Esophagus muscularis mucosa (tissue), 4 donors: ENCODE measurements at places on chromosomes 1 and 21.
A peak's percentile ranks its signal among the peaks of the same experiment; 100 is the strongest.

GRCh38 chr1:165481820-165482532, 37.0 kb upstream of the RXRG start:
- peak; percentile 90 for DNase-seq

DNA sequence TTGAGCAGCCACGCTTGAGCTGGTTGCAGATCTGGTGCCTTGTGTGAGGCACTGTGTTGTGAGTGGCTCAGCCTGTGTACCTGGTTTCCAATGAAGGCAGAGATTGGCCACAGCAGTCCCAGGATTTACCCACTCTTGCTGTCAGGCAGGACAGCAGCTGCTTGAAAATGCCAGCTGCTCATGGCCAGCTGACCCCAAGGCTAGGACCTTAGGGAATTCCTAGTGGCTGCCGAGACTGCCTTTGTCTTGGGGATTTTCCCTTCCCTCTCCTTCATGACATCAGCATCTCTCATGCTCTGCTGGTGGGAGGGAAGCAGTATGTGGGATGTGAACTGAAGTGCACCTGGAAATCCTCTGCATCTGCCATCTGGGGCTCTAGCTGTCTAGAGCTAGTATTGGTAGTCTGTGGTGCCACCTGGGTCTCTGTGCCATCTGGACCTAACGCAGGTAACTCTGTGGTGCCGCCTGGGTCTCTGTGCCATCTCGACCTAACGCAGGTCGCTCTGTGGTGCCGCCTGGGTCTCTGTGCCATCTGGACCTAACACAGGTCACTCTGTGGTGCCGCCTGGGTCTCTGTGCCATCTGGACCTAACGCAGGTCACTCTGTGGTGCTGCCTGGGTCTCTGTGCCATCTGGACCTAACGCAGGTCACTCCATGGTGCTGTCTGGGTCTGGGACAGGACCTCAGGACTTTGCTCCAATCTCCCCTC, 3.8 kb upstream of the LRRC47 start:
- DNase-seq, result no peak

DNA sequence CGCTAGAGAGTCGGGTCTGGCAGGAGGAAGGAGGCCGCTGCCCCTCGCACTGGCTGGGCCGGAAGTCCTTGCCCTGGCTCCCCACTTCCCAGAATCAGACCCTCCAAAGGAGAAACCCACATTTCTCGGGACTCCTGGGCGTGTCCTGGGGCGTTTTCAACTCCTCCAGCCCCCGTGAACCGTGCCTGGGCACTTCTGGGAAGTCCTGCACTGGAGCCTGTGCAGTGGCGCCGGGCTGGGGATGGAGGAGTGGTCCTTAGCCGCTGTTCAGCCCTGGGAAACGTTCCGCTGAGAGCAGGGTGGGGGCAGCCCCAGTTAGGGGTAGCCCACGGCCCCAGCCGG, 3.0 kb downstream of the IGSF21 start:
- no peak for DNase-seq

DNA sequence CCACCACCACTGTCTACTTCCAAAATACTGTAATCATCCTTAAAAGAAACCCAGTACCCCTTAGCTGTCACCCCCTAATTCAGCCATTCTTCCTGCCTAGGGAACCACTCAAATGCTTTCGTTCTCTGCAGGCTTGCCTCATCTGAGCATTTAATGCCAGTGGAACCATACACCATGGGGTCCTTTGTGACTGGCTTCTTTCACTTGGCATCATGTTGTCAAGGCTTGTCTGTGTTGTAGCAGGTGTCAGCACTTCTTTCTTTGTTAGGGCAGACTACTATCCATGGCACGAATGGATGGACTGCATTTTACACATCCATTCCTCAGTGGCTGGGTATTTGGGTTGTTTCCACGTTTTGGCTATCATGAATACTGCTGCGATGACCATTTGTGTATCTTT, 28.5 kb downstream of the SH3BGR start:
- DNase-seq, result no peak

GRCh38 chr1:245590726-245591125, 435.9 kb downstream of the KIF26B start:
- no peak for DNase-seq

DNA sequence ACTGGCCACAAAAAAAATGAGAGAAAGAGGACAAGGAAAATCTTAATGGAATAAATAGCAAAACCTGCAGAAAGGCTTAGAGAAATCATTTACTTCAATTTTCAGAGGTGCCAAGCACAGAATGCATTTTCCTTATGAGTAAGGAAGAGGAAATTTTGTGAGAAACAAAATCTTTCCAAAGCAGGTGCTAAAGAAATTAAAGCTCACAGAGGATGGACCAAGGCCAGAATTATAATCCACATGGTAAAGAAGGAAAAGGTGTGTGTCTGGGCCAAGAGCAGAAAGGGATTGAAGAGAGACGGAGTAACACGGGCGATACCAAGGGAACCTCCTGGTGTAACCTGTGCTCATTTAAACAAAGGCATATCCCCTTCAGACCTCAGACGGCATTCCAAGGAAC, 340.0 kb upstream of the NFIA start:
- DNase-seq, result no peak
